ENCODE measurements at places on chromosomes 16 and 17. TPM values are rescaled to one million over a fixed set of nuclear protein-coding genes. Genes with fewer than 3 reads are reported as not detected.

CCL23 gene
- not detected for polyA plus RNA-seq

MYLK3 gene
- 0.09 TPM for polyA plus RNA-seq

TBC1D3C gene
- polyA plus RNA-seq, result not detected

CBX8 gene
- polyA plus RNA-seq, result 0.31 TPM

CLCN7 gene
- polyA plus RNA-seq, result 215 TPM

TSR3 gene
- 31.8 TPM for polyA plus RNA-seq

ATP2A1 gene
- 0.22 TPM for polyA plus RNA-seq

SLC6A4 gene
- polyA plus RNA-seq, result not detected

ASPHD1 gene
- polyA plus RNA-seq, result not detected

CRYM gene
- polyA plus RNA-seq, result 2.2 TPM

CLEC3A gene
- not detected for polyA plus RNA-seq

ULK2 gene
- polyA plus RNA-seq, result 1.2 TPM

TRPV3 gene
- 1.3 TPM for polyA plus RNA-seq

CCDC200 gene
- 0.16 TPM for polyA plus RNA-seq
